ENCODE measurements at places on chromosomes 5 and 9.

- DNase-seq = no peak
These were observed 54.2 kb downstream of the ELAVL2 start for GRCh38 chr9:23771746-23772384.

- DNase-seq = no peak
These were observed 79.3 kb downstream of the PTPN3 start for GRCh38 chr9:109418827-109419226.

- no peak for DNase-seq
These were observed 6.8 kb upstream of the HNRNPA0 start for GRCh38 chr5:137760719-137761516.

GRCh38 chr9:95005278-95006143 is 279.0 kb downstream of the AOPEP start:
- DNase-seq = no peak

- DNase-seq = no peak
These were observed 127.0 kb upstream of the VLDLR start for GRCh38 chr9:2494562-2494961.

DNA sequence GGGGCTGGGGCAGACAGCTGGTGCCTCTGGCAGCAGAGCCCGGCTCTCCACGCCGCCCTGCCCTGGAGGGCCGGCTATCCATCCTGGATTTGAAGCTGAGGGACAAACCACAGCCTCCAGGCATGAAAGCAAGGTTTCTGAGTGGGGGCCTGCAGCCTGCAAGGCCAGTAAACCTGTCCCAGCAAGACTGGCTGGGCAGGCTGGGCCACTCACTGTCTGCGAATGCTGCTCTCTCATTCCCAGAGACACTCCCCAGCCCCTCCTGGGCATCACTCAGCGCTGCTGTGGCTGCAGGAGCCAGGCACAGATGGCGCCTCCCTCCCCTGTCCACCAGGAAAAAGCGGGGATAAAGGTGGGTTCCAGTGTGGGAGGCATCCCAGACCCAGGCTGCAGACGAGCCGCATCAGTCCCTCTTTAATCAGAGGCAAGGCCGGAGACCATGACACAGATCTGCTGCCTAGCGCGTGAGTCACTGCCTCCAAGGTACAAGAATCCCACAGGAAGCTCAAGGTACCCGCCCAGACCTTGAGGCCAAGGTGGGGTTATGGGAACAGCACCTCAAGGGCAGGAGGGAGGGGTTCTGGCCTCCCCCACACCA is 118.0 kb downstream of the VAV2 start:
- no peak for DNase-seq

GRCh38 chr9:93112864-93113389 is 16.9 kb downstream of the CARD19 start:
- DNase-seq = no peak

- DNase-seq = no peak
These were observed 447.3 kb upstream of the CCNG1 start for GRCh38 chr5:162990063-162990462.

DNA sequence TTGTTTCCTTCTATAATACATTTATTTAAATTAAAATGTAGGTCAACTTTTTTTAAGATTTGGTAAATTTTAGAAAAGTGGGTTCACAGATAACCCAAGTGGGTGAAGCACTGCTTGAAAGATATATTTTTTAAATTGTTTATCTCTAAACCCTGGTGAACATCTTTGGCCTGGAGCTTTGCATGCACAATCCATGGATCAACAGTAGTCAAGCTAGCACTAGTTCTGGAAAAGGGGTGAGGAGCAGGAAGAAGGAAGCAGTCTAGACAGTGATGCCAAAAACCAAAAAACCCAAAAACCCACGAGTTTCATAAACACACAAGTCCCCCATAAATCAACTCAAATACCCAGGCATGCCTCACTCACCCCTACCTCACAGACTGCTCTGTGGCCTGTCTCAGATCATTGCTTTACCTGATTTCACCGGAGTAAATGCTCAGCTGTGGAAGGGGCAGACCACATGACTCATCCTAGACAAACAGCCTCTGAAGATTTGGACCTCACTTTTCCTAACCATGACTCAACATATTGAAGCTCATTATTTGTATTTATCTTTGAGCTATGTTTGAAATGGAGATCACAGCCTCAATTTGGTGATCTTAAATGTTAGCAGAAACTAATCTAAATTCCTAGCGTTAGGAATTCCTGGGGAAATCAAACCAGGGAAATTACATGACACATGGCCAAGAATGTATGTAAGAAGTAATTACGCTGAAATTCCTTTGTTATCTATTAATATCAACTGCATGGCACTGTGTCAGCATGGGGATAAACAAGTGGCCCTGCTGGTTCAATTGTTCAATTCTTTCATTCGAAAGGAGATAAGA is 149.6 kb downstream of the ZNF608 start:
- no peak for DNase-seq

DNA sequence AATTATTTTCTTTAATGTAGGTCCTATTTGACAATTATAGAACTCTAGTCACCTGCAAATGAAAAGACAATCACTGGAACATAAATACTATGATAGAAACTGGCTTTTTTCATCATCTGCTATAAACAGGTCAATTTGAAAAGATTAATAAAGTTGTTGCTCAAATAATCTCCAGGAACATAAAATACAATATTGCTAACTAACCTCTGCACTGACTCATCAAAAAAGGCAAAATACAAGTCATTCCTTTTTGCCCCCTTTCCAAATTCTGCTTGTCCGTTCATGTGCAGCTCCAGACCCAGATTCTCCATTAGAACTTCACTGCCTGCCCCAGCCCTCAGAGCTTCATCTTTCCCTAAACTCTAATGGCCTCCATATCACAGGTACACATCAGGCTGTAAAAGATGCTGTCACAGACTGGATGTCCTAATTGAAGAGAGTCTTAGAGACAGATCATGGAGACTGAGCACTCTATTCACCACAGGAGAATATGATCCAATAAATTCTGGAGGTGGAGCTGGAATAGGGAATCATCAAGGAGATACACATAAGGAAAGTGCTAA is 1.6 kb downstream of the DCTN4 start:
- no peak for DNase-seq

DNA sequence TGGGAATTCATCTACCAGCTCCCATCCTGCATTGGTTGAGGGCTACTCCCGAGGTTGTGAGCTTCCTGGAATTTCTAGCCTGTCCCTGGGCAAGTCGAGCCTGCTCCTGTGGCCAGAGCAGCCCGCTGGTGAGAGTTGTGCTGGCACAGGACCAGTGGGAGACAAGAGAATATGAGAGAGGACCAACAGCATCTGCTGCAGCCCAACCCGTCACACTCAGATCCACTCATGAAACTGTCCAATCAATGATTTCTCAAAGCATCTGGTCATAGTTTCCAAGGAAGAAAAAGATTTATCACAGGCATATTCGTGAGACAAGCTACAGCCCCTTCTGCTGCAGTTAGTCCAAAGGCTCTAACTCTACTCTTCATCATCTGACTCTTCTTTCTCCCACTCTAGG is 64.4 kb upstream of the RAI14 start:
- no peak for DNase-seq

GRCh38 chr5:133792655-133793054 is 175.8 kb downstream of the C5orf15 start:
- DNase-seq = no peak

- no peak for DNase-seq
These were observed 2.8 kb upstream of the NFIB start for GRCh38 chr9:14316602-14317300.

GRCh38 chr9:130681769-130682420 is 11.7 kb upstream of the EXOSC2 start:
- DNase-seq = no peak

DNA sequence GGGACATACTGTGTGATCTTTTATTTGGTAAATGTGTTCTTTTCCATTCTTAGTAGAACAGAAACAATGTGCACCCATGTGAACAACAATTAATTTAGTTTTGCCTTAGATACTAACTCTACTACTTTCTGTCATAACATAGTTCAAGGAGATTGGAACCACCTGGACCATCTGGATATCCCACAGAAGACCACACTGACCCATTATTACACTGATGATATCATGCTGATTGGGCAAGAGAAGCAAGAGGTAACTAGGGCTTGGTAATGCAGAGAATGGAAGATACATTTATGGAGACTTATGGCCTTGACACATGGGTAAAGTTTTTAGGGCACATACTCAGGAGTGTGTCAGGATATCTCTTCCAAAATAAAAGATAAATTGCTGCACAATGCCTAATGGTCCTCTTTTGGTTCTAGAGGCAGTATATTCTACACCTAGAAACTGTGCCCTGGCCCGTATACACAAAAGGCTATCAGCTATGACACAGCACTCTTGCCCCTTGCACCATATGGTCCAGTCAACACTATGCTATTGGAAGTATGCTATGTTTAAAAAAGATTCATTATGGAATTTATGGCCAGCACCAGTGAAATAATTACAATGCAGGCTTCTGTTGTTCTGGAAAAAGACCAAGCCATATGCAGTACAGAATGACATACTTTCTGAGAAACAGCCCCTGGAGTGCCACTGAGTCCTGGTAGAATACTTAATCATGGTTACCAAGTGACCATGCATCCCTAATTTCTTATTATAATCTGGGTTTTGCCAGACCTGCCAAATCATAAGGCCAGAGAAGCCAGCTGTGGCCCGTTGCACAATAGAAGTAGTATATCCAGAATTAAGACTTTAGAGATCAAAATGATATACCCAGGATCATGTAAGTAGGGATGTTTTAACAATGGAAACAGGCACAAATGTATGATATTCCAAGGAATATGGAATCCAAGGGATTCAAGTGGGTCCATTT is 41.6 kb upstream of the MROH2B start:
- DNase-seq = no peak

- DNase-seq = no peak
These were observed 28.3 kb downstream of the ALG2 start for GRCh38 chr9:99193466-99193821.

- DNase-seq = no peak
These were observed 1.0 kb upstream of the KLF9 start for GRCh38 chr9:70415476-70415875.

- no peak for DNase-seq
These were observed 6.0 kb upstream of the PUM3 start for GRCh38 chr9:2849941-2850340.

DNA sequence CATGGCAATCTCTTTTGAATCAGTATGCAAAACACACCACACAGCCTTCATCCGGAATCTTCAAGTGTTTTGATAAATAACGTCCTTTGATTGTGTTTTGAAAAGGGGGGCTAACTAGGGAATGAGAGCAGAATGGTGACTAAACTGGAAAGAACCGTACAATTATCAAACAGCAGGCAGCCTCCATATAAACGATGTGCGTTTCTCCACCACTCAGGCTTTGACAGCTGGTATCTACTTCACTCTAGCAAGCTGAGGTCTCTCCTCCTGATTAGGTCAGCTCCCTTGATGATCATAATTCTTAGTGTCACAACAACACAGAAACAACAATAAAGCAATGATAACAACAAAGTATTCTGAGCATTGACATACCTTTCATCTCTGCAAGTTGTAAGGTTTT is 465.9 kb downstream of the TUSC1 start:
- no peak for DNase-seq

GRCh38 chr5:180067986-180068385 is 3.6 kb downstream of the RNF130 start:
- DNase-seq = no peak

DNA sequence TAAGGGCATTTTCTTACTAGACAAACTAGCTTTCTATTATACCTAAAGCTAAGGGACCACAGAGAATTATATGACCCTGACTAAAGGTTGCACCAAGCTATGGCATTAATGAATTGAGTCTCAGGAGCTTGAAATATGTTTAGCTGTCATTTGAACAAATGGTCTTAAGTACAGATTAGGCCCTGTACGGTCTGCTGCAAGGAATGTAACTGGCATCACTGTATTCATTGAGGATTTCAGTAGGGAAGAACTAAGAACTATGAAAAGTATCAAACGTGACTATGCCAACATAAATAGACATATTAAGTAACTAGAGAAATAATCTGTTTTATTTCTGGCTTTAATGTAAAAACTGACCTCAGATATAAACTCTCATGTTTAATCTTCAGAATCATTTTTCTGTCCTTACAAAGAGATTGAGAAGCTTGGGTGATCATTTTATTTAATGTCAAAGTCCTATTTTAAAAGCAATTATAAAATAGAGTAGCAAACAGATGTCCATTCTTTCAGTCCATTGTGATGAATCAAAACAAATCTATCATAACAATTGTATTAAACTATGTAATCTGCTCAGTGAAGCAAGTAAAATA is 845.9 kb downstream of the MAT2B start:
- DNase-seq = no peak

Data from activated T-cell treated with anti-CD3 and anti-CD28 coated beads for 24 hours (primary cell).